ENCODE measurements at places on chromosomes 4 and X.

DNA sequence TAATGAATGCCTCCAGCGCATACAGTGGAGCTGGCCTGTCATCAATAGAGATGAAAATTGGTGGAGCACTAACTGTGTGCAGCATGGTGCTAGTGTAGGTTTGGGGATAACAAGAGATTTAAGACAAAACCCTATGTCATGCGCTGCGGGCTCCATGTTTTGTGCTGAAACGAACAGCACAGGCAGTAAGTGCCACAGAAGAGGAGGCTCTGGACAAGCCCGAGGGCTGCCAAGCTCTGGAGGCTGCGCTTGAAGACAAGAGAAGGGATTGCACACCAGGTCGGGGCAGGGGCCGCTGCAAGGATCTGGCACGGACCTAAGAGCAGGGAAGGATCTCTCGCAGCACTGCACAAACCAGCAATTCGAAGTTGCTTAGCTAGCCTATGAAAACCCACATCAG is 35.5 kb downstream of the TENM3 start:
- no peak for DNase-seq

GRCh38 chrX:115650916-115651315 is 89.9 kb downstream of the PLS3 start:
- no peak for DNase-seq

DNA sequence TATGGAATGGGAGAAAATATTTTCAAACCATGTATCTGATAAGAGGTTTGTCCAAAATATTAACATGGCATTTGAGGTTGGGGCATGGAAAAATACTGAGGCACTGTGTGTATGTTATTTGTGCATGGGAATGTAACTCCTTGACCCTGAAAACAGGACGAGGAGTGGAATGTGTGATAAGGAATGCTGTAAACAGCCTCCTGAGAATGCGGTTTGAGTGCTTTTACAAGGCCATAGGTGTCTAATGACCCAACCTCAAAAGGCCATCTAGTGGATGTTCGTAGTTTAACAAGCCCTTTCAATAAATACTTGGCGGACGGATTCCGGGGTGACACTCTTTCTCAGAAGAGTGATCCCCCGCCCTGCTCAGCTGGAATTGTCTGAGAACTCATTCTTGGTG is 162.9 kb upstream of the USP9X start:
- no peak for DNase-seq

GRCh38 chr4:119490335-119490734 is 138.3 kb downstream of the PDE5A start:
- no peak for DNase-seq

DNA sequence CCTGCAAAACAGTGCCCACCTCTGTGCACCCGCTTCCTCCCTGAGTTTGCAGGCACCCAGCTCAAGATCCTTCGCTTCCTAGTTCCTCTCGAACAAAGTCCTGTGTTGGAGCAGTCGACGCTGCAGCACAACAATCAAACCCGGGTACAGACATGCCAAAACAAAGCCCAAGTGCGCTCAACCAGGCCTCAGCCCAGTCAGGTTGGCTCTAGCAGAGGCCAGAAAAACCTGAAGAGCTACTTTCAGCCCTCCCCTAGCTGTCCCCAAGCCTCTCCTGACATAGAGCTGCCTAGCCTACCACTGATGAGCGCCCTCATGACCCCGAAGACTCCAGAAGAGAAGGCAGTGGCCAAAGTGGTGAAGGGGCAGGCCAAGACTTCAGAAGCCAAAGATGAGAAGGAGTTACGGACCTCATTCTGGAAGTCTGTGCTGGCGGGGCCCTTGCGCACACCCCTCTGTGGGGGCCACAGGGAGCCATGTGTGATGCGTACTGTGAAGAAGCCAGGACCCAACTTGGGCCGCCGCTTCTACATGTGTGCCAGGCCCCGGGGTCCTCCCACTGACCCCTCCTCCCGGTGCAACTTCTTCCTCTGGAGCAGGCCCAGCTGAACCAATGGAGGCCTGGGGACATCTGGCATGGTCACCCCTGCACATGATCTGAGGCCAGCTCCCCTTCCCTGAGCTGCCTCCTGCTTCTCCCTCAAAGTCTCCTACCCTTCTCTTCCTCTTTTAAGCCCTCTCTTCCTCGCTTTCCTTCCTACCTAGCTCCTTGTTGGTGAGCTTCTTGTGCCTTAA is 6.9 kb downstream of the APEX2 start:
- no peak for DNase-seq

- no peak for DNase-seq
Observed at GRCh38 chr4:112852601-112853000, 196.9 kb upstream of the ANK2 start.

DNA sequence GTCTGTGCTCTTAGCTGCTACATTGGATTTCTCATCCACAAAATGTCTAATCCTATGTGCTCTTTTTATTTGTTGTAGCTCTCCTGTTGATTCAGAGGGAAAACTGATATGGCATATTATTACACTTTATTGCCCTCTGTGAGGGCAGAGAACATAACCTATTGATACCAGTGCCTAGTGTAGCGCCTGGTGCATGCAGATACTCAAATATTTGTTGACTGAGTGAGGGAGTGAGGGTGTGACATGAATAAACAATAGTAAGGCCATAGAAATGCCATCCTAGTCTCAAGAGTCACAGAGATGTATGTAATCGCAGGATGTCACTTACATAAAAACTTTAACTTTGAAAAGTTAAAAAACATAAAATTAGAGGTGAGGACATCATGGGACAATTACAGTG is 159.1 kb downstream of the SHROOM3 start:
- DNase-seq, result no peak

DNA sequence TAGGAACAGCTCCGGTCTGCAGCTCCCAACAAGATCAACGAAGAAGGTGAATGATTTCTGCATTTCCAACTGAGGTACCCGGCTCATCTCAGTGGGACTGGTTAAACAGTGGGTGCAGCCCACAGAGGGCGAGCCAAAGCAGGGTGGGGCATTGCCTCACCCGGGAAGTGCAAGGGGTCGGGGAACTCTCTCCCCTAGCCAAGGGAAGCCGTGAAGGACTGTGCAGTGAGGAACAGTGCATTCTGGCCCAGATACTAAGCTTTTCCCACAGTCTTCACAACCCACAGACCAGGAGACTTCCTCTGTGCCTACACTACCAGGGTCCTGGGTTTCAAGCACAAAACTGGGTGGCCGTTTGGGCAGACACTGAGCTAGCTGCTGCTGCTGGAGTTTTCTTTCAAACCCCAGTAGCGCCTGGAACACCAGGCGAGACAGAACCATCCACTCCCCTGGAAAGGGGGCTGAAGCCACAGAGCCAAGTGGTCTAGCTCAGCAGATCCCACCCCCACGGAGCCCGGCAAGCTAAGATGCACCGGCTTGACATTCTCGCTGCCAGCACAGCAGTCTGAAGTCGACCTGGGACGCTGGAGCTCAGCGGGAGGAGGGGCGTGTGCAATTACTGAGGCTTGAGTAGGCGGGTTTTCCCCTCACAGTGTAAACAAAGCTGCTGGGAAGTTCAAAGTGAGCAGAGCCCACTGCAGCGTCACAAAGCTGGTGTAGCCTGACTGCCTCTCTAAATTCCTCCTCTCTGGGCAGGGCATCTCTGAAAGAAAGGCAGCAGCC is 84.6 kb downstream of the THOC2 start:
- peak; percentile 2 for DNase-seq

- DNase-seq, result peak; percentile 31
Observed at GRCh38 chrX:110450050-110450449, 91.4 kb downstream of the RTL9 start.

DNA sequence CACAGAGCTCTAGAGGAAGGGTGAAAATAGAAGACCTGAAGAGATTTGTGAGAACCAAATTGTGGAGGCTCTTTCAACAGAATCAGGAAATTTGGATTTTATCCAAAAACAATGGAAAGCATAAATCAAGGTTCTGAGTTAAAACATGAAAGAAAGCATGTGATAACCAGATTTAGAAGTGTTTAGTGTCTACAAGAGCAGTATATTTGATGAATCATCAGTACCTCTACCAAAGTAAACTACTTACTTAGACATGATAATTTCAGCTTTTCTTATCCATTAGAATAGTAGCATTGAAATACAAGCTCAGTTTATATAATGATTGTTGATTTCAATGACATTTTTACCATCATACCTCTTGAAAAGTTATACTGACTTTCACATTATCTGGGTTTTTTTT is 25.9 kb upstream of the INTU start:
- DNase-seq, result no peak

Data from central memory CD4-positive, alpha-beta T cell (primary cell).